DMS53 (cell line): ENCODE measurements at places on chromosomes 16 and 17.
A peak's percentile ranks its signal among the peaks of the same experiment; 100 is the strongest.

- no peak for DNase-seq
Observed at GRCh38 chr16:5075637-5076036, 4.0 kb downstream of the ALG1 start.

DNA sequence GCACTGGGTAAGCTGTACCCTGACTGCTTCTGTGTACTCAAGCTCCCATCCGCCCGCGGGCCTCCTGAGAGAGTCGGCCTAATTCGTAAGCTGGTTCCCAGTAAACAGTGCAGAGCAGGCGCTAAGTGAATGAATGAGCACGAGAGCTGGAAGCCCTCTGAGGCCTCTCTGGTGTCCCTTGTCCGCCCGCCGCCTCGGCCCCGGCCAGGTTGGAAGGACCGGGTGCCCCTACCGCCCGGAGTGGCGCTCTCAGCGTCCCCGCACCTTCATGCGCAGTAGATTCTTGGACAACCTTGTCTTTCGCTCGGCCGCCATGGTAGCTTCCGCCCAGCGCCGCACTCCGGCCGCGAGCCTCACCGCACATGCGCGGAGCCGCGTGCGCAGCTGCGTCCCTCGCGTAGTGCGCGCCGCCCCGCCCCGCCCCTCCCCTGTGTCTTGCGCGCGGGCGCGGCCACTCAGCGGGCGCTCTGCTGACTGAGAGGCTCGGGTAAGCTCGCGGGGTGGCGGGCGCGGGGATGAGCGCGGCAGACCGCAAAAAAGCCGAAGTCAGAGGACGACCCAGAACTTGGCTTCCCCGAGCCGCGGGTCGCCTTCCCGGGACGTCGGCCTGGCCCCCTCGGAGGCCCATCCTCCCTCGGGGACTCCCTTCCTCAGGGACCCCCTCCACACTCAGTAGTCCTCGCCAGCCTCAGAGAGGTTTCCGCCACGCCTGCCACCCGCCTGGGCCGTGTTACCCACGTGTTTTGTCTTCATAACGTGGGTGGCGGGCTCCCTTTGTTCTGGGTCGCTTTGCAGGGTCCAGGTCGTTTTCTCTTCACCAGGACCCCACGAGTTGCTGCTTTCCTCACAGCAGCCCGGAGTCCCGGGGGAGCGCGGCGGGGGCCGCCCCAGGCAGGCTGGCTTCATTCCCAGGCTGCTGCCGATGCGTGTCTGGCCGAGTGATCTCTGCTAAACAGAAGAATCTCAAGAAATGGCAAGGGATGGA lies at the start of gene MPHOSPH6:
MPHOSPH6 (minus strand) TSS at position 364 of the 985 bp plus-strand sequence; CDS start at position 315, 49 bp downstream.
- DNase-seq, result peak; percentile 94

DNA sequence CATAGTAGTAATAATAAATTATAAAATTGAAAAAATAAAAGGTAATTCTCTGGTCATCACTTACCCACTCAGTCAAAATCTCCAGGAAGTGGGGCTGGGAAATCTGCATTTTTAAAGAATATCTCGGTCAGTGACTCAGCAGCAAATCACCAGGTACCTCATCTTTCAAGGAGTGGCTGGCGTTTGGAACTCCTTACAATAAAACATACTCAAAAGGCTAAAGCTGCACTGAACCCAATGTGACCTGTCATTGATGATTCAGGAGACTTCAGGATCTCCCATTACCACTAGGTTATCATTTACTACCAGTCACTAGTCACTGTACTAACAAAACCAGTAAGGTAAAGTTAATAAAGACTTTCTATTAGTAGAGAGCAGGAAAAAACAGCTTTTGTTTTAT lies 21.5 kb upstream of the RFFL start:
- DNase-seq, result no peak

- no peak for DNase-seq
Observed at GRCh38 chr16:81041696-81042095, 6.1 kb downstream of the ATMIN start.

- peak; percentile 64 for DNase-seq
Observed at GRCh38 chr16:68396481-68396880, 51.8 kb downstream of the SMPD3 start.

DNA sequence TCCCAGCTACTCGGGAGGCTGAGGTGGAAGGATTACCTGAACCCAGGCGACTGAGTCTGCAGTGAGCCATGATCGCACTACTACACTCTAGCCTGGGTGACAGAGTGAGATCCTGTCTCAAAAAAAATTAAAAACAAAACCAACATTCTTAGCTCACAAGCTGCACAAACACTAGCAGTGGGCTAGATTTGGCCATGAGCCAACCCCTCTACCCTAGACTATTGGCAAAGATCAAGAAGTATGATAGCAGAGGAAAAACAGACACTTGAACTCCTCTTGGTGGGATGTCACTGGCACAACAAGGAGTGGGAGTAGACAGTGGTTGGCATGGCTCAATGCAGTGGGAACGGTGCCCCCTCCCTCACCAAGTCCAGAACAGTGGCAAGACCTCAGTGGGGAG lies 19.6 kb upstream of the RIPOR1 start:
- no peak for DNase-seq

- DNase-seq, result no peak
Observed at GRCh38 chr16:59249011-59249410, 514.9 kb upstream of the GOT2 start.

- DNase-seq, result no peak
Observed at GRCh38 chr17:9958586-9959281, 53.7 kb upstream of the RCVRN start.
